ENCODE measurements at places on chromosomes 2 and 18.

GRCh38 chr18:46536215-46536874 lies 120.7 kb downstream of the LOXHD1 start:
- no peak for DNase-seq

- DNase-seq = no peak
These were observed 17.9 kb downstream of the DYSF start for GRCh38 chr2:71471276-71471675.

GRCh38 chr2:96538487-96539214 lies 2.1 kb downstream of the ARID5A start:
- DNase-seq = no peak

GRCh38 chr2:14650066-14650465 lies 17.5 kb downstream of the LRATD1 start:
- no peak for DNase-seq

DNA sequence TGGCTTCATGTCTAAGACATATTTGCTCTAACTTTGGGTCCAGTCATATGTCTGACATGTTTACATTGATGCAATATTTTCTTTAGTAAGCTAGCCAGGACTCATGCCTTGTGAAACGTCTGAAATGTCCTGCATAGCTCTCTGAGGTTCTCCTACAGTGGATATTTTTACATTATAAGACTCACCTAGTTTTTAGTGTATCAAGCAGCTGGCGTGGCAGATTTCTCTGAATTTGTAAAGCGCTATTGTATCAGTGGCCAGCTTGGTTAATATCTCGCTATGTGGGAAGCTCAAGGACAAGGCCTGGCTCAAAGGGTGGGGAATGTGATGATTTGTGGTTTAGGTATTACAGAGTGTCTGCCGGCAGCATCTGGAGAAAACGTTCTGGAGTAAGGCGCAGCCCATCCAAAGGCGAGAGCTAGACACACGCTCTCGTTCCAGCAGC lies 164.3 kb downstream of the LTBP1 start:
- DNase-seq = no peak

DNA sequence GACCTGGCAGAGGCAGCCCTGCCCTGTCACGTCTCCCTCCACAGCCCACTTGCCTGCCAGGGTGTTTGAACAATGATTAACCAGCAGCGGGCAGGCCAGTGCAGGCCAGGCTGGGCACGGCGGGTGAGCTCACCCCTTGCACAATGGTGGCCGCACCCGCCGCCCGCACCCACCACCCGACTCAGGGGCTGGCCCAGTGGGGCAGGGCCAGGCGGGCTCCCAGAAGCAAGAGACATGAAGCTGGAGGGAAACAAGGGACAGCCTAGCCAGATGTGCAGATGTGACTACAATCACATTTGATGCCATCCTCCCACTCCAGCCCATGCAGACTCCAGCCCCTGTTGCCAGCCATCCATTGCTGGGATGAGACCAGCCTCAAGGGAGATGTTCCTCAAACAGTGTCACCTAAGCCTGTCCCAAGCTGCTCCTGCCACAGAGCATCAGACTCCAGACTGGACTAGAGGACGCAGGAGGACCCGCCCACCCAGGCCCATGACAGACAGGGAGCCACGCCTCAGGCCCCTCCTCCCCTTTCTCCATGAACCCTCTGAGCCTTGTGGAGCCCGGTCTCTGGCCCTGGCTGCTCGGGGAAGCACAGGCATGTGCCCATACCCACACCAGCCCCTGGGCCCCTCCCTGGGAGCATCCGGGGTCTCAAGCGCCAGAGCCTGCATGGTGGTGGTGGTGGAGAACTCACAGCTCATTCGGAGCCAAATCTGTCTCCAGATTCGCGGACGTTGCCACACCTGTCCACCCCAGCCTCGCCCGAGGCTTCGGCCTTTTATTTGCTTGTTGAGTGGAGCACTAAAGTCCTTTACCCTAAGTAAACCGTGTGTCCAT lies 45.0 kb downstream of the SDC1 start:
- DNase-seq = no peak

DNA sequence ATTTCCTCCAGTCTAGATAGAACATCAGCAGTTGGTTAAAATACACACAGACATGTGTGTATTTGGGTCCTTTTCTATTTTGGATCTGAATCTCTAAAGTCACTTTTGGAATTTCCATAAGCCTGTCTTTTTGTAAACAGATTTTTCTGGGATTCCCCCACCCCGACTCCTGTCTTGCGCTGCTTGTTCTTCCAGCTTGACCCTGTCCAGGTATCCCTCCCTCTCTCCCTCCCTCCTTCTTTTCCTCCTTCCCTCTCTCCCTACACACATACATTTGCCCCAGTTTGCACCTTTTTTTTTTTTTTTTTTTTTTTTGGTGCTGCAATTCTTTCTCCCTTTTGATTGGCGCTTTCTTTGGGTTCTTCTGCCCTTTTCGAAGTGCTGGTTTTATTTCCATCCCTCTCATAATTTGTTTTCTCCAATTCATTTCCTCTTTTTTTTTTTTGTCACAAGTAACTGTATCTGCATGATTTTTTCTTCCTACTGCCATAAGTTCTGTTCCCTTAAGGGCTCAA lies 114.8 kb upstream of the SERTAD2 start:
- no peak for DNase-seq

DNA sequence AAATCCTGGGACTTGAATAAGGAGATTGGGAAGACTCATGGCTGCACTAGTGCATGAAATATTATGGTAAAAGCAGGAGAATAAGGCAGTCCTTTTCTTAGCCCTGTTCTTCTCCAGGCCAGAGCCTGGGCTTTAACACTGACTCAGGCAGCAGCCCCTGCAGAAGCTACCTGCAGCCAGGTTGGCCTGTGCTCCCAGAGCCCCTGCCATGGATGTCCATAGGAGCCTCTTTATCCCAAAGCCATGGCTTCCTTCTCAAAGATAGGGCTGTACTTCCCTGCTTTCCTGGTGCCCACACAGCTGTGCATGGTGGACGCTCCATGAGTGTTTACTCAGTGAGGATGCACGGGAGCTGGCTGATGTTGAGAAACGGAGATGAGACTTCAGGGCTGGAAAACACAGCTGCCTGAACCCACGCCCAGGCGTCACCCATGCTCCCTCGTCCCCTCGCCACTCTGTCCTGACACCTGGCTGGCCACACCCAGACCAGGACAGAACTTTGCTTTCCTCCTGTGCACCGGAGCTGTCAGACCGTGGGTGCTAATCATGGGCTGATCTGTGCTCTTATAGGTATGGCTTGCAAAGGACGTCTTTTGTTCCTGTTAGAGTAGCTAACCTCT lies 135.5 kb downstream of the GLI2 start:
- DNase-seq = no peak

- no peak for DNase-seq
These were observed 16.6 kb downstream of the MALL start for GRCh38 chr2:110099038-110099425.

- DNase-seq = no peak
These were observed 40.7 kb downstream of the GDF7 start for GRCh38 chr2:20707601-20708000.

GRCh38 chr2:30257266-30258214 lies 26.2 kb downstream of the LBH start:
- no peak for DNase-seq

DNA sequence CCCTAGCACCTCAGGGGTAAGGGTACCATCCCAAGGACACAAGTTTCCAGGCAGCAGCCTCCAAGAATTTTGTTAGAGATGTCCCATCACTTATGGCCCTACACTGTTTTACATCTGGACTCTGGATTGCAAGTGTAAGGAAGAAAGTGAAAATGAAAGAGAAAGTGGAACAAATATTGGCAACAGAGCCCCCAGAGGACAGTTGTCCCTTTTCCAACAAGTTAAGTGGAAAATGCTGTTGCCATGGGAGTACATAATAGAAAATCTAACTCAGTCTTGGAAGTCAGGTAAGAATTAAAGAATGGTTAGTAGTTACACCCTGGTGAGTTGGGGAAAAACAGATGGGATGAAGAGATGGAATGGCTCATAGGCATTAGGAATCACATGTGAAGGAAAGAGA lies 50.6 kb downstream of the TTC21B start:
- no peak for DNase-seq

GRCh38 chr2:23367760-23368159 lies 17.2 kb upstream of the KLHL29 start:
- DNase-seq = no peak

- DNase-seq = no peak
These were observed 1654.2 kb upstream of the SLC39A10 start for GRCh38 chr2:194002699-194003368.

DNA sequence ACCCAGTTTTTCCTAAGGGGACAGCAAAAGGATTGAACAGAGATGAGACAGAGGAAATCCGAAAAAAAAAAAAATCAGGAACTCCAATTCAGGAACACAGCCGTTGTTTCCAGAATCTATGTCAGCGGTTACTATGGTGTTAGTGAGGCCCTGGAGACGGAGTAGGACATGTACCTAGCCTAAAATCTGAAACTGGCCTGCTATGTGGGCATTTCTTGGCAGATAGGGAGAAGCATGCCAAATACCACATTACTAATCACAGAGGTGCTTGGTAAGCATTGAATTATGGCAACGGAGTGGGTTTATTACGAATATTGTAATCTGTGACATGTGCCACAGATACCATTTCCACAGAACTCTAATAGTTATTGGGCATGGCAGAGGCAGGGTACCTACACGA lies 530.6 kb downstream of the CCDC85A start:
- no peak for DNase-seq

GRCh38 chr2:23651187-23652080 lies 266.5 kb downstream of the KLHL29 start:
- DNase-seq = no peak

DNA sequence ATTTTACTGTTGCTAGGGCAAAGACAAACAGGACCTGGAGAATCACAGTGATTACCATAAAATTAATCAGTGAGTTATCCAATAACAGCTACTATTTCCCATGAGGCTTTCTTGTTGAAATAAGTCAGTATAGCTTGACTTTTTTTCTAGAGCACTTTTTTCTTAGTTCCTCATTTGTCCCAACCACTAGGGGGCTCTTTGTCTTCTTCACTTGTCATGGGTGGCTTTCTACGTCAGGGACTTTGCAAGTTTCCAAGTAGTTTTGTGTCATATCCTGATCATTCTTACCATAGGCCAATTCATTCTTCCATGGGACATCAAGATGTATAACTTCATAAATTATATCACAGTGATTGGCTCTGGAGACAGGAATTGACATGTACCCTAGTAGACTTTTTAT lies 1019.6 kb upstream of the PIK3C3 start:
- no peak for DNase-seq

DNA sequence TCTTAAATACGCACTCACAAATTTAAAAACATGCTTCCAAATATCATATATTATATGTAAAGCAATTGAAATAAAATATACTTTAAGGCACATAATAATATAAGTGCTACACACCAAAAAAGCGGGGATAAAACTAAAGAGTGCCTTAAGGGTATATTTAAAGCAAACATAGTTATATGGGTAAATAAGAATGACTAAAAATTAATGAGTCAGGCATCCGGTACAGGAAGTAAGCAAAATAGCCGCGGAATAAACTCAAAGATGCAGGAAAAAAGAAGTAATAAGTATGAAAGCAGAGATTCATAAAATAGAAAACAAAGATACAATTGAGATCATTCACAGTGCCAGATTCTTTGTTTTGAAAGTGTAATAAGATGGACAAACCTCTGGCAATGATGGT lies 503.5 kb upstream of the SOX11 start:
- DNase-seq = no peak

DNA sequence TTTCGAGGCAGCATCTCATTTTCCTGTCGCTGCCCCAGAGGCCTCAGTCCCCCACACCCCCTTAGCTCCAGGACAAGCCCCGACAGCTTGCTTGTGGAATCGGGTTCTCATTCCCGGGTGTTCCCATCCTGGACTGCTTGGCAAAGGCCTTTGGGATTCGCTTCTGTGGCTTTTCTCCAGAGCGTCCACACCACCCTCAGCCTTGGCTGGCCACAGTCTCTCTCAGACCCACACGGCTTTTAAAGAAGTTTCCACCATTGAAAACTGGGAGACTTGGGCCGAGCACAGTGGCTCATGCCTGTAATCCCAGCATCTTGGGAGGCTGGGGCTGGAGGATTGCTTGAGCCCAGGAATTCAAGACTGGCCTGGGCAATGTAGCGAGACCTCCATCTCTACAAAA lies 2.7 kb downstream of the ESPNL start:
- no peak for DNase-seq

- peak; percentile 93 for DNase-seq
These were observed 265.7 kb downstream of the MTX2 start for GRCh38 chr2:176534798-176535466.

DNA sequence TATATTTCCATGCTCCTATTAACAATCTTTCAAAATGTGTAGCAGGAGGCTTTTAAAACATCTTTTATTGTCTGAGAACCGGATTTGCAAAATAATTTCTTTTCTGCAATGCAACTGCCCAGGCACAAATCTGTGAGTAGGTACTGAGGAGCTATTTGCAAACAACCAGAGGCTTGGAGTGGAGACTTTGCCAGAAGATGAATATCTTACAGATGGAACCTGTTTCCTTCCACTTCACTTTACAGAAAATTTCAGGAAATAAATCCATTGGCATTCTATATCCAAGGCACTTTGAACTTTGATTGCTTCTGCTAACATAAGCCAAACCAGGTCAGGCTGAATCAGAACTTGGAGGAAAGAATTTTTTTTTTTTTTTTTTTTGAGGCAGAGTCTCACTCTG lies 237.4 kb upstream of the REV1 start:
- DNase-seq = no peak

DNA sequence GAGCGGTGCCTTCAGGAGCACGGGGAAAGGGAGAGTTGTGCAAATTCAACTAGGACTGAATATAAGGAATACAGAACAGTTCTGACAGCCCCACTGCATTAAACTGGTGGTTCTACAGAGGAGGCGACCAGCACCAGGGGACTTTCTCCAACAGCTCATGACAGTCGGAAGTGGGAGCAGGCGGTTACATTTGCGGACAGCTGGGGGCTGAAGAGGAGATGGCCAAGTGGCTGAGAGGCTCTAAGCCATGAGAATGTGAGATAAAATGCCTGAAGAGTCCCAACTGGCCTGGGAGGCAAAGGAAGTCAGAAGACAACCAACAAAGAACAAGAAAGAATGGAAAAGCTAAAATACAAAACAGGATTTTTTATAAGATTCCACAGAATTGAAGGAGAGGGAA lies 141.3 kb downstream of the L3MBTL4 start:
- DNase-seq = no peak

DNA sequence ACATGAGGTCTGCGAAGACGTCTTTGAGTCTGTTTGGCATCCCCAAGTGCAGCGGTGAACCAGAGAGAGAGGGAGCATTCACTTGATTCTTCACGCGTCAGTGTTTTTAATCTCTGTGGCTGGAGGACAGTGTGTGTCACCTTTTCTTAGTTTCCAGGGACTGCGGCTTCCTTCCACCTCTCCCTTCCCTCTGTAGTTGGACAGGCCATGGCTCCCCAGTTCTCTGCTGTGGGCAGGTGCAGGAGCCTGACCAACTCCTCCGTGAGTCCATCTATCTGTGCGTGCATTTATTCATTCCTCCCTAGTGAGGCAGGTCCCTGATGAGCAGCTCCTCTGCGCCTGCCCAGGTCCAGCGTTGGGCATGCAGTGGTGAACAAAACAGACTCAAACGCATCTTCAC lies 42.9 kb downstream of the AGAP1 start:
- DNase-seq = no peak

GRCh38 chr18:3873698-3874097 lies 423.7 kb downstream of the TGIF1 start:
- DNase-seq = no peak

Data from DMS79 (cell line).